Hematopoietic multipotent progenitor cell treated with erythropoietin and hydrocortisone succinate and interleukin-3 and kit ligand, for 6 days (in vitro differentiated cells): ENCODE measurements at places on chromosomes 13 and 19.

- no peak for DNase-seq
Measured at GRCh38 chr13:44976949-44977583, 12.2 kb downstream of the NUFIP1 start.

- DNase-seq: no peak
Measured at GRCh38 chr19:33310606-33311325, 8.4 kb upstream of the CEBPA start.

- peak; percentile 62 for DNase-seq
Measured at GRCh38 chr19:917323-918151, at the start of gene KISS1R. Gene KISS1R (plus strand): TSS chr19:917333. CDS start chr19:917503, 170 bp downstream.

DNA sequence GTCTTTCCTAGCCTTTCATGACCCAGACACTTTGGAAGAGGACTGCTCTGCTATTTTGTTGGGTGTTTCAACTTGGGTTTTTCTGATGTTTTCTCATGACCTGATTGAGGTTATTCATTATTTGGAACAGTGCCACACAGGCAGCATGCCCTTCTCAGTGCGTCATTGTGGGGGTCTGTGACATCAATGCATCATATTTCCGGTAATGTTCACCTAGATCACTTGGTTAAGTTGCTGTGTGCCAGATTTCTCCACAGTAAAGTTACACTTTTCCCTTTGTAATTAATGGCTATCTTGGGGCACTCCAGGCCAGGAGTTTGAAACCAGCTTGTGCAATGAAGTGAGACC lies 124.4 kb downstream of the SIPA1L3 start:
- DNase-seq: no peak

DNA sequence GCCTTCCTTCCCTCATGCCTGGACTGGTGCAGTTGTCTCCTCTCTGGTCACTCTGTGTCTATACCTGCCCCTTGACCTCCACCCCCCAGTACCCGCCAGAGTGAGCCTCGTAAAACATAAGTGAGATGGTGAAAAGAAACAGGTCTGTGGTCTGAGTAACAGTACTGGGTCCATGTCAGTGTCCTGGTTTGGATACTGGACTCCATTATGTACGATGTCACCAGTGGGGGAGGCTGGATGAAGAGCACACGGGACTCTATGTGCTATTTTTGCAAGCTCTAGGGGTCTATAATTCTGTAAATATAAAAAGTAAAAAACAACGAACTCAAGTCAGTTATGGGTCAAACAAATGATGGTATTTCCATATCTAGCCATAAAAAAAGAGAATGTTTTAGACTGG lies 14.4 kb downstream of the MYBPC2 start:
- no peak for DNase-seq
